Esophagus squamous epithelium (tissue), 5 donors: ENCODE measurements at places on chromosomes 12 and 14.

GRCh38 chr12:51971679-51972421 lies 20.4 kb downstream of the ACVR1B start:
- no peak for DNase-seq

- DNase-seq = no peak
Measured at GRCh38 chr12:115636546-115636945, 640.9 kb downstream of the MED13L start.

DNA sequence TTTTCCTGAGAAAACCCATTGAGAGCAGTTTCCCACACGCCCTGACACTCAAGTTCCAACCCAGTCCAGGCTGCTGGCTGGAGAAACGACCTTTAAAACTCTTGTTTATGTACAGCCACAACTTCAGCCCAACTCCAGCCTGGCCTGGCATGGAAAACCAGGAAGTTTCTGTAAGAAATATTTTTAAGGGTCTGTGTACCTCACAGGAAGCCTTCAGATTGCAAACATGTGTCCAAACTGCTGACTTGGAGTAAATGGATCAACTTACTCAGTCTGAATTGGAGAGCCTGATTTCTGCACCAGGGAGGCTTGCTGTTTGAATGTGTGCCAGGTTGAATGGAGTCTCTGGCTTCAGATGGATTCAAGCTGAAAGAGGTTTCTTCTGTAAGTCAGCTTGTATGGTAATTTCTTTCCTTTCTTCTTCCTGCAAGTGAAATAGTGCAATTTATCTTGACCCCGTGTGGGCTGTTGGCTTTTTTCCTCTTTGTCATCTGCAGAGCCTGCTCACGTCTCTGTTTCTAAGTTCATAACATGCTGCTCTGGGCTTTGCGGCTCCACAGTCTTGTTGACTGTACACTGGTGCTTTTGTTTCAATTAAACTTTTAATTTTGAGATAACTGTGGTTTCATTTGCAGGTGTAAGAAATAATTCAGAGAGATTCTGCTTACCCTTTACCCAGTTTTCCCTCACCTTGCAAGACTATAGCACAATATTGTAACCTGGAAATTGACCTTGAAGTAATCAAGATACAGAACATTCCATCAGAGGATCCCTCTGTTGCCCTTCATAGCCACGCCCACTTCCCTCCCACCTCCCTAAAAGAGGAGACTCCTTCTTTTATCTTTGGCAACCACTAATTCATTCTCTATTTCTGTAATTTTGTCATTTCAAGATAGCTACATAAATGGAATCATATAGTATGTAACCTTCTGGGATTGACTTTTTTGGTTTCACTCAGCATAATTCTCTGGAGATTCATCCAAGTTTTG lies 109.7 kb upstream of the PRMT8 start:
- no peak for DNase-seq

DNA sequence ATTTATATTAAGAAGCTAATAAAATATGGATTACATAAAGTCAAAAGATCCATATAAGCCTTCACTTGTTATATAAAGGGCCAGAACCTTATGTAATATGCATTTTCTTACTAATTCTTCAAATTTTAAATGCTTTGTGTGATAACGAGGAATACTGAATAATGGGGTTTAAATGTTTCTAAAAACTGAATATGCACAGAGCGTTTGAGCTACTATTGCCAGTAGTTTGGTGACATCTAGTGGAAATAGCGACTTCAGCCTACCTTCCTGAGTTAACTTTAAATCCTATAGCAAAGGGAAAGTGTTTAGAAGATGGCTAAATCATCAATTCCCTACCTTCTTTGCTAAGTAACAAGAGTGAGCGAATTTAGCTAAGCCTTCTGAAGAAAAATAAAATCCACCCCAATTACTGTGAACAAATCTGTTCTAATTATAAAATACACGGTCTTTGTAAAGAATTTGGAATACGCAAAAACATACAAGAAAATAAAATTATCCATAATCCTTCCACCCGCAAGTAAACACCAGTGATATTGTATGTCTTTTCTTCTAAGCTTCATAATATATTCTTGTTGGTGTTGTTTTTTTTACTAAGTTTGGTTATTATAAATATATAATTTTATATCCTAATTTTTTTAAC lies 115.5 kb upstream of the G2E3 start:
- no peak for DNase-seq

DNA sequence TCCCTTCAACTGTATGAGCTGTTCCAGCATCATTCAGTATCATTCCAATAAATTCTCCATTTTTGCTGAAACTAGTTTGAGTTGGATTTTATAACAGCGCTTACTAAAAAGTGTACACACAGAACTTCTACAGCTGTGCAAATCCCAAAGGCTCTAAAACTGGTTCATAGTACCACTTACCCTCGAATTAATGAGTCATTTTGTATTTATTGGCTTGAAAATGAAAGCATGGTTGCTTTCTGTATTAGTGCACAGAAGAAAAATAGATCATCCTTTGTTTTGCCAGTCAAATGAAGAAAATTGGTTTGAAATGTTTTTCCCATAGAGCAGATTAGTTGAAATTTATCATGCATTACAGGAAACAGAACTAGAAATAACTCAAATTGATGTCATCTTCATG lies 268.3 kb upstream of the CPNE8 start:
- DNase-seq = no peak

GRCh38 chr14:33412450-33412849 lies 473.8 kb downstream of the NPAS3 start:
- no peak for DNase-seq

DNA sequence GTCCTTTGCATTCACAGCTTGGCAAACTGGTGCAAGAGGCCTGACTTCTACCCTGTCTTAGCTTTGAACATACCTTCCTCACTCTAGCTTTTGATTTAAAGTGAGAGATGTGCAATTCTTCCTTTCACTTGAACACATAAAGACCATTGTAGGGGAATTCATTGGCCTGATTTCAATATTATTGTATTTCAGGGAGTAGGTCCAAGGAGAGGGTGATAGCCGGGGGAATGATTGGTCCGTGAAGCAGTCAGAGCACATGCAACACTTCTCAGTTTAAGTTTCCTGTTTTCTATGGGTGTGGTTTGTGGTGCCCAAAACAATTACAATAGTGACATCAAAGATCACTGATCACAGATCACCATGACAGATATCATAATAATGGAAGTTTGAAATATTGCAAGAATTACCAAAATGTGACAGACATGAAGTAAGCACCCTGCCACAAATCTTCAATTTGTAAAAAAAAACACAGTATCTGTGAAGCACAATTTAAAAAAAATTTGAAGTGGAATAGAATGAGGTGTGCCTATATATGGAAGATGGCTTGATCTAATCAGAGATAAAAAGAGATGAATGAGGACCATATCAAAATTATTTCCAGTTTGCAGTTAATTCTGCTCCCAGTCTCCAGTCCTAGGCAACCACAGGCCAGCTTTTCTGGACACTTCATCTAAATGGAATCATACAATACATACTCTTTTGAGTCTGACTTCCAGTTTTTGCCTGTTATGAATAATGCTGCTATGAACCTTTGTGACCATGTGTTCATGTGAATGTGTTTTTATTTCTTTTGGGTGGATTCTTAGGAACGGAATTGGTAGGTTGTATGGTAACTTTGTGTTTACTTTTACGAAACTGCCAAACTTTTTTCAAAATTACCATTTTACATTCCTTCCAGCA lies 23.2 kb downstream of the BORCS5 start:
- no peak for DNase-seq
